ENCODE measurements at places on chromosomes 2 and 18. TPM values are rescaled to one million over a fixed set of nuclear protein-coding genes. Genes with fewer than 3 reads are reported as not detected.

ATL2 gene
- 62.6 TPM for total RNA-seq

ZNF407 gene
- 16.1 TPM for total RNA-seq

TGFA gene
- total RNA-seq = 8.2 TPM

GBX2 gene
- total RNA-seq = not detected

NRBP1 gene
- 66.5 TPM for total RNA-seq

UGT1A3 gene
- total RNA-seq = not detected

ZNF892 gene
- total RNA-seq = 3.9 TPM

TUBA3E gene
- not detected for total RNA-seq

CHMP1B gene
- 39.4 TPM for total RNA-seq

DNA sequence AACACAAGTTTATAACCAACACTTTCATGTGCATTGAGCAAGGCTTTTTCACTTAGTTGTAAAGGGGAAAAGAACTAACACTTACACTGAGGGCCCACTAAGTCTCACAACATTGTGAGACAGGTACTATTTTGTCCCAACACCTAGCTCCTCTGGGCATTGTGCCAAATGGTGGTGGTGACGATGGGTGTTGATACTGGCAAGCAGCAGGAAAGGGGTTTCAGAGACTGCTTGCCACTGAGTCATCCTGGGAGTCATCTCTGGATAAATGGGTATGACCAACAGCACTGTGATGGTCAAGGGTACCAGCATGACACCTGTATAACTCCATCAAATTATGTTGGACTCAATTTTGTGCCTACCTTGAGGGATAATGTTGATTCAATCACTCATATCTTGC is 138.8 kb upstream of the ITGA6 start:
- H3K4me1 ChIP-seq = peaks cover 18% of the 10 kb centered on the region

- H3K27ac ChIP-seq = no peak overlapping the region
- H3K27me3 ChIP-seq = no peaks in the 10 kb centered on the region
- no peak overlapping the region for H3K4me3 ChIP-seq
- no peak for DNase-seq
- H3K36me3 ChIP-seq = peaks cover 94% of the 10 kb centered on the region
Observed at GRCh38 chr18:63356272-63356896, 10.6 kb downstream of the KDSR start.

DNA sequence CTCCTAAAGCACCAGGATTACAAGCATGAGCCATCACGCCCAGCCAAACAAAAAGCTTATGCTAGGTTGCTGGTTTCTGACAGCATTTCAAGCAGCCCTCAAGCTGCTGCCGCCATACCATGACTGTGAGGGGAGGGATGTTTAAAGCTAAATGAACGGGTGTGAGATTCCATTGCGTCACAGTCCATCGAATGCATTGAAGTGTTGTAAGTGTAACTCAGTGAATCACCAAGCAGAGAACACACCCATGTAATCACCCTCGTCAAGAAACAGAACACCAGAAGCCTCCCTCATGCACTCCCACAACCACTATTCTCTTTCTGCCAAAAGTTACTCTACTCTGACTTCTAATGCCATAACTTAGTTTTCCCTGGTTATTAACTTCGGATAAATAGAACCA is 32.8 kb upstream of the MC5R start:
- no peak overlapping the region for H3K27ac ChIP-seq
- H3K27me3 ChIP-seq = no peaks in the 10 kb centered on the region
- DNase-seq = no peak
- H3K4me3 ChIP-seq = no peak overlapping the region
- no peaks in the 10 kb centered on the region for H3K36me3 ChIP-seq

DNA sequence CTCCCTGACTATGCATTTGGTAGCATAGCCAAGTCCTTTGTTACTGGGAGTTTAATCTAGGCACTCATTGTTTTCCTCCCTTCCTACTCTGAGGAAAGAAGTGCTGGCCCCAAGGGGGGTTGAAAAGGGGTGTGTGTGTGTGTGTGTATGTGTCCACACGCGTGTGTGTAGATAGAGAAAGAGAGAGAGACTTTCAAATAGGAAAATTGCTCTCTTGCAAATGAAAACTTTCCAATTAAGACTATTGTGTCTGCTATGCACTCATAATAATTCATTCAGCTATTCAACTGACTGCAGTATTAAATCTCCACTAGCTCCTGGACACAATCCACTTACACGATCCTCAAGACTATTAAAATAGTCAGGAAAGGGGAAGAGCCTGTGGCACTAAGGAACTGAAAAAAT is 92.9 kb upstream of the CSRNP3 start:
- H3K27me3 ChIP-seq = no peaks in the 10 kb centered on the region
- no peak overlapping the region for H3K4me3 ChIP-seq

DNA sequence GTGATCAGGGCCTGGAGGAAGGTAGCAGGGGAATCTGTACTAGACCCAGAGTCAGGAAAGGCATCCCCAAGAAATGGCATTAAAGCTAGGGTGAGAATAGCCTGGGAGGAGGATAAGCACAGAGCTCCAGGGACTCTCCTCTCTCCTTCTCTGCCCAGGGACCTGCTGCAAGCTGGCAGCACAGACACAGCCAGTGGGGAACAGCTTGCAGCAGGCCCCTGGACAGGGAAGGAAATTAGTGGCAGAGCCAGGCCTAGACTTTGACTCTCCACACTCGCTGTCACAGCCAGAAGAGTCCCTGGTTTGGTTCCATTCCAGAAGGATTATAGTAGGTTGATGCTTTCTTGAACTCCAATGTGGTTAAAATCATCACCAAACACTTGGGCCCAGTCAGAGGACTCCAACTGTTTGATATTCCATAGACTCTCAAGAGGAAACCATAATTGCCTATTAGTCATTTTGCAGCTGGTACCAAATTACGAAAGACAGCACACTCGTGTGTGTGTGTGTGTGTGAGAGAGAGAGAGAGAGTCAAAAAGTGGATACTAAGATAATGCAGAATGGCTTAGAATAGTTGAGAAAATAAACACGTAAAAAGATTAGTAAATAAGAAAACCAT is 95.5 kb upstream of the ATP8B1 start:
- H3K4me3 ChIP-seq = no peak overlapping the region
- no peaks in the 10 kb centered on the region for H3K36me3 ChIP-seq
- H3K27ac ChIP-seq = no peak overlapping the region
- DNase-seq = no peak

DNA sequence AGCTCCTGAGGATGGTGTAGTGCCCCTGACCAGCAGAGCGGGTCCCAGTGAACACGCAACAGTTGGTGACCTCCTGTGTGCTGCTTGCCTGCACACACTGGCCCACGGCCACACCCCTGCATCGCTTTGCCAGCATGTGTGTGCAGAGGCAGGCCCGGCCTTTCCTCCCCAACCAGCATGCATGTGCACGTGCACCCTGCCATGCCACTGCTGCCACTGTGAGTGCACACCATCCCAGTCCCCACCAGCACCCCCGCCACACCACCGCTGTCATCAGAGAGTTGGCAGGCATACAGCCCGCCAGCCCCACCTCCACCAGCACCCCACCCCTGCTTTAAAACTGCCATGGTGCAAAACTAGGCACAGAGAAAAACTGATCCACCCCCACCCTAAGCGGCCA is 197.4 kb upstream of the SRD5A2 start:
- no peaks in the 10 kb centered on the region for H3K4me1 ChIP-seq
- H3K4me3 ChIP-seq = no peak overlapping the region
- H3K27me3 ChIP-seq = no peaks in the 10 kb centered on the region
- no peak overlapping the region for H3K27ac ChIP-seq
- no peaks in the 10 kb centered on the region for H3K36me3 ChIP-seq

DNA sequence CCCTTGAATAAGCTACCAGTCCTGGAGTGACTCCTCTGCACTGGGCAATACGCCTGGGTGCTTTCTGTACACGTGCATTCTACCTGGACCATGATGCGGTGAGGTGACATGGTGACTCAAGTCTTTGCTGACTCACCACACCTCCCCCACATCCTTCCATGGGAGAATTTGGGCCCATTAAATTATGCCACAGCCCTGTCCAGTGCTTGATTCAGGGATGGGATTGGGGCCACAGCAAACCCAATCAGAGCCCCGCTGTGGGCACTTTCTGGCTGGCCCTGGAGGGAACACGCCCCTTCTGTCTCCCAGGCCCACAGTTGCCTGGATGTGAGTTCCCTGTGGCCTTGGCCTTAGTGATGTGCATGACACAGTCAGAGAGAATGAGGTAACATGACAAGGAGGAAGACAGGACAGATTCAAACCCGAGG is 86.9 kb downstream of the LRRC30 start:
- H3K27me3 ChIP-seq = no peaks in the 10 kb centered on the region
- no peak for DNase-seq
- no peak overlapping the region for H3K27ac ChIP-seq
- H3K36me3 ChIP-seq = no peaks in the 10 kb centered on the region
- no peaks in the 10 kb centered on the region for H3K4me1 ChIP-seq

GRCh38 chr2:121804340-121804739 is 48.9 kb downstream of the TSN start:
- no peaks in the 10 kb centered on the region for H3K27me3 ChIP-seq
- H3K27ac ChIP-seq = no peak overlapping the region
- DNase-seq = no peak
- H3K36me3 ChIP-seq = no peaks in the 10 kb centered on the region

DNA sequence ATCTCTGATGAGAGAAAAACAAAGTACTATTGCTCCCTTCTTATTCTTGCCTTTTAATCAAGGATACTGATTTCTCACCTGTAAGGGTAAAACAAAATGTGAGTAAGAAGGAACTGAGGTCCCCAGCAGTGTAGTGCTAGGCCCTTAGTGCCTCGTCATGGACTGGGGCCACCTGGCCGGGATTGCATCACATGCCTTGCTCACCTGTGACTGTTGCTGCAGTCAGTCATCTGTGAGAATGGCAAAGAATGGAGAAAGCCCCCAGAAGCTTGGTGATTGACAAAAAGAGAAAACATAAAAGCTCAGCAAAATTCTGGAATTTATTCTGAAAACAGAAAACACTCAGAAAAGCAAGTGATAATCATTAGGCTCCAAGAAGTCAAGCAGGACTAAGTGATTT is 63.4 kb downstream of the SPATS2L start:
- no peaks in the 10 kb centered on the region for H3K27me3 ChIP-seq
- H3K27ac ChIP-seq = no peak overlapping the region
- DNase-seq = no peak
- H3K4me1 ChIP-seq = peaks cover 21% of the 10 kb centered on the region
- no peak overlapping the region for H3K4me3 ChIP-seq

GRCh38 chr18:22900558-22901238 is 32.4 kb upstream of the RBBP8 start:
- no peaks in the 10 kb centered on the region for H3K4me1 ChIP-seq
- no peaks in the 10 kb centered on the region for H3K36me3 ChIP-seq
- no peaks in the 10 kb centered on the region for H3K27me3 ChIP-seq
- H3K4me3 ChIP-seq = no peak overlapping the region

DNA sequence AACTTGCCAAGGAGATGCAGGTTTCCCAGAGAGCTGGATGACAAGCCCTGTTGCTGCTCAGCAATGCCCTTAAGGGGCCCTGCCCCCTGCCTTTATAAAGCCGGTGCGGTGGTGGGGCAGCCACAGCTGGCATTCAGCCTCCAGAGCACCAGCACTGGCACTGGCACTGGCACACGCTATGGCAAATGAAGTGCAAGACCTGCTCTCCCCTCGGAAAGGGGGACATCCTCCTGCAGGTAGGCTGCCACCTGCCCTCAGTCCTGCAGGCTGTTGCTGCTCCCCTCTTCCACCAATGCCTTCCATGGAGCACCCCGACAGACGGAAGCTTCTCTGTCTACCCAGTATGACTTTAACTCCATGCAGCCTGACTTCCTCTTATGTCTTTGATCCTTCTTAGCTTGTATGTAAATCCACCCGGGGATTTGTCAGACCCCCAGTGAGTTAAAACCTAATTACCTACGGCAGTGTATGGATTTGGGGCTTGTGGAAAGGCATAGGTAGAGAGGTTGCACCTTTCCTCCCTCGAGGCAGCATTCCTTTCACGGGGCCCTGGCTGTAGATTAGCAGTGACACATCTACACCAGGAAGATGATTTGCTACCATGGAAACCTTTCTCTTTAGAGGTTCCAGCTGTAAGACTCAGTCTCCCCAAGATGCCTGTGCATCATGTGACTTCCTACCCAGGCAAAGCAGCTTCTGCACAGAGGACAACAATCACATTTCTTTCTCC is at the start of gene DAPL1:
Gene DAPL1, plus strand, starts transcription at position 123 of the 730 bp plus-strand sequence. Its CDS starts 56 bp downstream, at position 179.
- no peaks in the 10 kb centered on the region for H3K27me3 ChIP-seq
- no peak for DNase-seq
- no peaks in the 10 kb centered on the region for H3K36me3 ChIP-seq
- no peak within 1 kb of the TSS for H3K4me3 ChIP-seq
- no peak within 1 kb of the TSS for H3K27ac ChIP-seq

- peaks cover 11% of the 10 kb centered on the region for H3K36me3 ChIP-seq
- H3K4me3 ChIP-seq = no peak overlapping the region
- H3K27ac ChIP-seq = no peak overlapping the region
- H3K27me3 ChIP-seq = no peaks in the 10 kb centered on the region
- H3K4me1 ChIP-seq = peaks cover 23% of the 10 kb centered on the region
Observed at GRCh38 chr18:9477509-9477908, 2.2 kb downstream of the RALBP1 start.

- DNase-seq = no peak
- no peaks in the 10 kb centered on the region for H3K36me3 ChIP-seq
- no peak overlapping the region for H3K27ac ChIP-seq
- H3K27me3 ChIP-seq = no peaks in the 10 kb centered on the region
- no peaks in the 10 kb centered on the region for H3K4me1 ChIP-seq
- no peak overlapping the region for H3K4me3 ChIP-seq
Observed at GRCh38 chr18:78582181-78582709, 397.4 kb upstream of the SALL3 start.

DNA sequence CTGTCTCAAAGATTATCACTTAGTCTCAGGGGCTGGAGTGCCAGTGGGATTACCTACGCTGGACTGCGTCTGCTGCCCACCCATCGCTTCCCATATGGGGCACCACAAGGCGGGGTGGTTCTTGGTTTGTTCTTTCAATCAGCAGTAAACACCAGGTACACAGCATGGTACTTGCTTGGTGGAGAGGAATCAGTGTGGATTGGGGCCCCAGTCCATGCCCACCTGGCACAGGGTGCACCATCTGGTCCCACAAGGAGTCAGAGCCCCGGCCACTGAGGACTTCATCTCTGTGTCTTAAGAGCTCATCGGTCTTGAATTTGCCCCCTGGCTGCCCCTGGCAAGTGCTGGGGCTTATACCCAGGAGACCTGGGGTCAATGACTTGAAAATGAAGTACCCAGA is 96.2 kb downstream of the GLI2 start:
- DNase-seq = peak; percentile 41
- H3K4me3 ChIP-seq = no peak overlapping the region
- no peak overlapping the region for H3K27ac ChIP-seq
- H3K36me3 ChIP-seq = no peaks in the 10 kb centered on the region
